ENCODE measurements at places on chromosomes 13 and 19. TPM values are rescaled to one million over a fixed set of nuclear protein-coding genes. Genes with fewer than 3 reads are reported as not detected.

The TRAPPC2B gene
- 7.3 TPM for total RNA-seq

The NLRP9 gene
- total RNA-seq, result not detected

DNA sequence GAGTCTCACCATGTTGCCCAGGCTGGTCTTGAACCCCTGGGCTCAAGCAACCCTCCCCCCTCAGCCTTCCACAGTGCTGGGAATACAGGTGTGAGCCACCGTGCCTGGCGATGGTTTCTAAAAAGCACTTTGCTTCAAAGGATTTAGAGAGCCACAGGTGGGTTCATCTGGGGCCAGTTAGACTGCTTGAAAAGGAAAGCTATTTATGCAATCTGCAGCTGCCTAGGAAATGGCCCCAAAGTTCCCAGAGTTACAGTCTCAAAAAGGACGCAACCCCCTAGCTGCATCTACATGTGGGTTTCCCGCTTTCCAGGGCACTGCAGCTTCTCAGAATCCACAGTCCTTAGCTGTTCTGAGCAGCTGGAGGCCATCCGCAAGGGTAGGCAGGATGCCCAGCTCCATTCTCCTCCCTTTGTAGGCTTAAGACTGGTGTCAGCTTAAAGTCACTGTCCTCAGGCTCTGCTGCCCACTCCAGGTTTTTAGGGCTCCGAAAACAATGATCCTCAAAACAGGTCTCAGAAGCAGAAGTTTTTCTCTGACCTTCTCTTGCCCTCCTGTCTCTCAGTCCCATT, 41.4 kb downstream of the ZNF823 start:
- H3K36me3 ChIP-seq, result no peaks in the 10 kb centered on the region
- H3K4me3 ChIP-seq, result no peak overlapping the region
- DNase-seq, result no peak
- H3K27ac ChIP-seq, result no peak overlapping the region
- peaks cover 39% of the 10 kb centered on the region for H3K27me3 ChIP-seq

DNA sequence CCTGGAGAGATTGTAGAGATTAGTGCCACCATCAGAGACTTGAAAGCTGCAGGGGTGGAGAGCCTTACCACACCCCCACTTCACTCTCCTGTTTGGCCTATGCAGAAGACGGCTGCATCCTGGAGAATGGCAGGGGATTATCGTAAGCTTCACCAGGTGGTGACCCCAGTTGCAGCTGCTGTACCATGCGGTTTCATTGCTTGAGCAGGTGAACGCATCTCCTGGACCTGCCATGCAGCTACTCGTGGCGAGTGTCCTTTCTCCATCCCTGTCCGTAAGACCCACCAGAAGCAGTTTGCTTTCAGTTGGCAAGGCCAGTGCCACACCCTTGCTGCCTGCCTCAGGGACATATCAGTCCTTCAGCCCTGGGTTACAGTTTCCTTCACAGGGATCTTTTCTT, 21.2 kb downstream of the PPP5C start:
- no peaks in the 10 kb centered on the region for H3K36me3 ChIP-seq
- DNase-seq, result no peak
- no peak overlapping the region for H3K27ac ChIP-seq

DNA sequence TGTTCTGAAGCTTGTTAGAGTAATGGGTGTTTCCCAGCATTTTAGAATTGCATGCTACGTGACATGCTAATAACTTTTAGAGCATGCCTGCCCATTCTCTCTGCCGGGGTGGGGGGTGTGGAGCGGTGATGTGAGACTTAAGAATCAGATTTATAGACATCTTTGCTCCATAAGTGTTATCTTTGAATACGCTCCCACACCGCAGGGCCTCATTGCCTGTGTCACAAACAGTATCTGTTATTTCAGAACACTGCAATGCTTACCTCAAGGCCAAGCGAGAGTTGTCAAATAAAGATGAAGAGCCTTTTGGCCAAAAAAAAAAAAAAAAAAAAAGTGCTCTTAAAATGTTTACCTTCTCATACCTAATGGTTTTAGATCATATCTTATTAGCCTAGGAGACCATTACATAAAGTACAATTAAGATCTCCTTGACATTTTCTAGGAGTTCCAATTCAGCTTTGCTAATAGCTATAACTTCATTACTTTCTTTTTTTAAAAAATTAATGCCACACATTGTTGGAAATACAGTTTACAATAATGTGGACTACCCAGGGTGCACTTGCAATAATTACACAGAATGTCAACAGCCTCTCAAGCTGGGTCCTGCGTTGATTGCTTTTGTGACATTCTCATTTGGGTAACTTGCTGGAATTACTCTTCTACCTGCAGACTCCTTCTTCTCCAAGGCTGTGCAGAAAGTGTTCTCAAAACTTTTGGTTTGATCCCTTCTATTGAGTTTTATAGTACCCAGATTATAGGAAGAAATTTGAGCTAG, 525.3 kb downstream of the KLF12 start:
- no peak overlapping the region for H3K27ac ChIP-seq
- no peak overlapping the region for H3K4me3 ChIP-seq
- DNase-seq, result no peak
- H3K27me3 ChIP-seq, result no peaks in the 10 kb centered on the region

The ZNF730 gene
- total RNA-seq, result not detected

- no peak overlapping the region for H3K27ac ChIP-seq
- H3K4me1 ChIP-seq, result peaks cover 19% of the 10 kb centered on the region
- H3K36me3 ChIP-seq, result no peaks in the 10 kb centered on the region
- peaks cover 54% of the 10 kb centered on the region for H3K27me3 ChIP-seq
- H3K4me3 ChIP-seq, result no peak overlapping the region
- DNase-seq, result no peak
Measured at GRCh38 chr19:33298146-33298911, 4.0 kb downstream of the CEBPA start.

- no peak overlapping the region for H3K27ac ChIP-seq
- DNase-seq, result no peak
- H3K36me3 ChIP-seq, result no peaks in the 10 kb centered on the region
- H3K4me1 ChIP-seq, result peaks cover 35% of the 10 kb centered on the region
- H3K4me3 ChIP-seq, result no peak overlapping the region
Measured at GRCh38 chr19:10226376-10227025, 4.6 kb downstream of the S1PR2 start.

GRCh38 chr19:57118848-57119247, 937 bp upstream of the USP29 start:
- H3K27me3 ChIP-seq, result no peaks in the 10 kb centered on the region
- H3K4me3 ChIP-seq, result no peak overlapping the region
- no peak for DNase-seq
- no peaks in the 10 kb centered on the region for H3K36me3 ChIP-seq
- H3K4me1 ChIP-seq, result no peaks in the 10 kb centered on the region

DNA sequence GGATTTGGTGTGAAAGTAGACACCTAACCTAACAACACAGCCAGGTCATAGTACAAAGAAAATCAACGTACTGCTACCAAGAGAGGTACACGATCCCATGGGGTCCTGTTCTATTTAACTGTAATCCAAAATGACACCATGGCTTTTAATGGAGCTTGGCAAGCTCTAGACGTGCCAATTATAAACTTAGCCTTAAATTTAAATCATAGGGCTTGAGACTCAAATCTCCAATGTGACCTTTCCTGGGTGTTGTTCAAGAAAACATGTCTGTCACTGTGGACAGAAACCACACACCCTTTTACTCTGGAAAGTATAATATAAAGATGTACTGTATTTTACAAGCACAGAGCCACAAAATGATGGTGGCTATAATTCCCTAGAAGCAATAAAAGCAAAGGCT, 299.3 kb downstream of the ENOX1 start:
- H3K4me1 ChIP-seq, result no peaks in the 10 kb centered on the region
- H3K27me3 ChIP-seq, result no peaks in the 10 kb centered on the region
- DNase-seq, result no peak
- H3K27ac ChIP-seq, result no peak overlapping the region
- no peaks in the 10 kb centered on the region for H3K36me3 ChIP-seq
